ENCODE measurements at places on chromosomes 1 and 21. TPM values are rescaled to one million over a fixed set of nuclear protein-coding genes. Genes with fewer than 3 reads are reported as not detected.

HEYL gene
- not detected for total RNA-seq

IL12RB2 gene
- total RNA-seq, result not detected

HPDL gene
- 0.56 TPM for total RNA-seq

SLC5A9 gene
- not detected for total RNA-seq

OLIG2 gene
- total RNA-seq, result not detected

LRRC8C gene
- total RNA-seq, result 12.9 TPM

UBXN10 gene
- not detected for total RNA-seq

MAGOH gene
- total RNA-seq, result 3.8 TPM

SRRM1 gene
- total RNA-seq, result 24.2 TPM

- no peak for DNase-seq
Measured at GRCh38 chr1:76294482-76295194, 220.1 kb downstream of the ST6GALNAC3 start.

DNA sequence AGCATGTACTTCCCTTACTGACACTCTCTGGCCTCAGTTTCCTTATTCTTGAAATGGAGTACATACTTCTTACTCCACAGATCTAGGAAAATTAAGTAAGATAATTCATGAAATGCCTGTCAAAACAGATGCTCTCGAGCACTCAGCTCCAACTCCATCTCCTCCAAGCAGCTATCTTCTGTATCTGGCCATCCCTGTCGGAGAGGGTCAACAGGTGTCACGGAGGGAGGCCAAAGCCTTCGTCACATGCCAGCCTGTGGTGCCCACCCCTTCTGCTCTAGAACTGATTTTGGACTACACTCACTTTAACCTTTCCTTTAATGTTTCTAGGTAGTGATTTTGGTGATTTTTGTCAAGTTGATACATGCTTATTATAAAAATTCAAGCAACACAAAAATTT lies 18.8 kb upstream of the PKP1 start:
- DNase-seq, result no peak

DNA sequence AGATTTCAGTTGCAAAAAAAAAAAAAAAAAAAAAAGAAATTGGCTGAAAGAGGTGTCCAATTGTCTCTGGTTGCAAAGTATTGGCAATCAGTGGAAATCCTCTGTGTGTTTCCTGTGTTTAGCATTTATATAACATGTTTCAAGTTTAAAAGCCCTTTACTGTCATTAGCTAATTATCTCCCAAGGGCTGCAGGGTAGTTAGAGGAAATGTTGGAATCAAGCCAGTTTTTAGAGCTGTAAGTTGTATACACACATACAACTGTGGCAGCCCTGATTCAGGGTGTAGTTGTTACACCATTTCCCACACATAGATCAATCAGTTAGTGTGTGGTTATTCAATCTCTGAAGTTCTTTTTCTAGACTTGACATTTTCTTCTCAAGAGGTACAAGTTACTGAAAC lies 8.9 kb upstream of the ZNF326 start:
- no peak for DNase-seq

- DNase-seq, result no peak
Measured at GRCh38 chr1:236535662-236536161, 11.9 kb downstream of the LGALS8 start.

DNA sequence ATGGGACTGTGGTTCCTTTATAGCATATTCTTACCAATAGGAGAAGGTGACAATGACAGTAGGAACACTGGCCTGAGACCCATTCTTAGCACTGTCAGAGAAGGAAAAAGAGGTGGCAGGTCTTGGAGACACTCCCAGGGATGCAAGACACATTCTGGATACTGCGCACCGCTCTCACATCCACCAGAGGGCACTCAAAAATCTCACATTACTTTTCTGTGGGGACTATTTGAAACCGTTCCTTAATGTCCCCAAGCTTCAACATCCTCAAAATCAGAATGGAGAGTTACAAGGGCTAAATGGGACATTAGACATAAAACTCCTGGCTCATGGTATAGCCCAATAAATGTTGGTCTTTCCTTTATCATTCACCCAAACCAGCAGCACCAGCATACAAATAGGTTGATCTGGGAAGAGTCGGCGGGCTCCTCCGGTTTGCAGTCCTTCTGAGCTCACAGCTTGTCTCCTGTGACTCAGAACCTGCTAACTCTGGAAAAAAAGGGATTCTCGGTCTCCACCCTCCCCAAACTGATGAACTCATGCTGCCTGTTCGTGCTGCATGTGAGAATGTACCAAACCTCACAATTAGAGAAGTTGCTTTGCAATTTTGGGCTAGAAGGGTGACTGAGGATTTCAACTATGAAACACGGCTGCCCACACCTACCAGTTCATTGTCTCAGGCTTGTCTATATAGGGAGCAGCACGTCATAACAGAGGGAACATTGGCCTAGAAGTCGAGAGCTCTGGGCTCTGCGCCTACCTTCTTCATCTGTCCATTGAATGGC lies 40.2 kb downstream of the IL12RB2 start:
- peak; percentile 61 for DNase-seq

GRCh38 chr1:31627301-31627929 lies 9.9 kb downstream of the HCRTR1 start:
- no peak for DNase-seq

DNA sequence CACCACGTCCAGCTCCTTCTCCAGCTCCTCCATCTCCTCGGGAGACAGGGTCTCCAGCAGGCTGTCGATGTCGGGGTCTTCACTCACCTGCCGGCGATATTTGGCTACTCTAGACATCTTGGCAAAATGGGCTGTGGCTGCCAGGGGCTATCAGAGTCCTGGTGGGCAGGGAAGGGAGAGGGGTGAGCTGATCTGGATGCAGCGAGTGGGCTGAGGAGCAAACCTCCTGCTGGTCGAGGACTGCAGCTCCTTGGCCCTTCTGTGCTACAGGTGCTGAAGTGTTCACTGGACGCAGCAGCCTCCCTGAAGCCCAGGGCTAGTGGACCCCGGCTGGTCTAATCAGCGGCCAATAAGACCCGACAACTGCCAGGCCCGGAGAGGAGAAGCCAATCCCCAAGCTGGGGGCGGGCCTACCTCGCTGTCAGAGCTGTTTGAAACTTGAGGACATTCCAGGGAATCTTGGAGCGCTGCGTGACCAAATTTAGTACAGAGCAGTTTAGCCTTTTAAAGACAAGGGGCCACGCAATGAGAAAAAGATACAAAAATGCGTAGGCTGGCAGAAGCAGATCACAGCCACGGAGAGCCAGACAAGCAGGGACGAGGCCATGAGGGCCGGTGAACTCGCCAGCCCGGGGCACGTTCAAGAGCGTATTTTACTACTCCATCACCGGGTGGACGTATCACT lies at the start of gene LMOD1:
LMOD1 (minus strand) TSS at position 325 of the 685 bp plus-strand sequence; CDS start at position 117, 208 bp downstream.
- peak; percentile 98 for DNase-seq

DNA sequence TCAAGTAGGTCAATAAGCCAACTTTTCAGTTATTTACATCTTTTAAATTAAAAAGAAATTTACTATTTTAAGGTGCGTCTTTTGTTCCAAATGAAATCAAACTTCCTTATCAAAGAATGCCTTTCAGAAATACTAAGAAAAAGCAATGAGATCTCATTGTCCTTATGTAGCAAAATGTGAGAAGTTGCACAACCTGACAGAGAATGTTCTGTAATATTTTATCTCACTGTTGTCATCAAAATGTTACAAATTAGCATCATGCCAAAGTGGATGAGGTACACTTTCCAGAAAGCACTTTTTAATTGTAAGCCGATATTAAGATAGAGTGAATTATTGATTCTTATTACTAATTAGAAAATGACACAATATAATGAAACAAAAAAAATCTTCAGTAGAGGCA lies 50.4 kb downstream of the KCNT2 start:
- no peak for DNase-seq

DNA sequence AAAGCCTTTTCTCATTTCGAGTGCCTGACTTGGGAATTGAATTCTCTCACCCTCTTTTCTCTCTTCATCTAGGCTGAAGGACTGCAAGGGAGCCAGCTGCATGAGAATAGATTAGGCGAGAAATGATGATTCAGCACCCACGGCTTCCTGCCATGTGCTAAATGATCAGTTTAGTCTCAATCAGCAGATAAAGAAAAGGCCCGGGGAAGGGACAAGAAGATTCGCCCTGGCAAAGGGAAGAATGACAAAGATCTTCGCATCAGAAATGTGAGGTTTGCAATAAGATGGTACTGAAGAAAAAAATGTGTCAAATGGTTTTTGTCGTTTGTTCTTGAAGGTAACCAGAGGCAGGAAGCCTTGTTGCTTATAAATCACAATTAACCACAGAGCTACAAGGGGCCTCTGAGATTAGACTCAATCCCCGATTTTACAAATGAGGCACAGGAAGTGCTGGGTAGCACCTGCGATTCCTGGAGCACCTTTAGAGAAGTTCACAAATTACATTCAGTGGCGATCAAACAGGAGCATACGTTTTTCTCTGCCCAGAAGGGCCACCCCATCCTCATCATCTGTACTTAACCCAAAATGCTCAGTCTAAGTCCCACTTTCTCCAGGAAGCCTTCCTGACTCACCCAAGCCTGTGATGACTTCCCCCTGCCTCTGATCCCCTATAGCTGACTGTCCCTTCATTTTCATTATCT lies 183.4 kb downstream of the ZNF281 start:
- peak; percentile 30 for DNase-seq

DNA sequence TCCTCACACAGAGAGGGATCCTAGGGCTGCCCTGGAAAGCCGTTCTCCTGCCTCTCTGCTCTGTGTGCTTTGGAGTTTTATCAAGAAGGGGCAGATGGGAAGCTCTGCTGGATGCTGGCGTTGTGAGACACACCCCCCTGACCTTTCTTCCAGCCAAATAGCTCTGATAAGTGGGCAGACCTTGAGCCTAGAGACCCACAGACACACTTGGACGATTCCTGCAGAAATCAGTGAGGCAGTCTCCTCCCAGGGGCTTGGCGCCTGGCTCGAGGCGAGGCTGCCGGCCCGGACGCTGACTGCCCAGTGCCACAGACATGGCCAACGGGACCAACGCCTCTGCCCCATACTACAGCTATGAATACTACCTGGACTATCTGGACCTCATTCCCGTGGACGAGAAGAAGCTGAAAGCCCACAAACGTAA lies at the start of gene MRAP:
MRAP (plus strand) TSS at position 198 of the 424 bp plus-strand sequence; CDS start at position 315, 117 bp downstream.
- DNase-seq, result no peak

GRCh38 chr1:243354511-243355153 lies 98.8 kb downstream of the SDCCAG8 start:
- DNase-seq, result peak; percentile 21

DNA sequence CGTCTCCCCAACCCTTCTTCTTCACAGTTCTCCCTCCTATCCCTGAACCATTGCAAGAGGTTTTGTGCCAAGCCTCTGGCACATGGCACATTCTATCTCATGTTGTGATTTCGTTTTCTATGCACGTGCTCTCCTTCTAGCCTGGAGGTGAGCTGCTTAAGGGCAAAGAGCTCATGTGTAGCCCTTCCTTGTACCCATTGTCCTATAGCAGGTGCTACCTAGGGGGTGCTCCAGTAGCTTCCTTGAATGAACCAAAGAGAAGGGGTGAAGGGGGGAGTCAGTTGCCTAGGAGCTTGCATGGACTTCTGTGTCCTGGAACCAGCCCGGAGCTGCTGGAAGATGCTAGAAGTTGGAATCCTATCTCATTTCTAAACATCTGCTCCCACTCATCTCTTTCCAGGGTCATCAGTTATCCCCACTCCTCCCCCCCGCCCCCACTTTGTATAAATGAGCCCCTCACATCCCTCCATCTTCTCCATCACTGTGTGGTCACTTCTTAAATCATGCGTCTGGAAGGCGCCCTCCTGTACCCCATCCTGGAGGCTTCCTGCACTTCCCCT lies 535 bp upstream of the DISC1 start:
- DNase-seq, result no peak

- DNase-seq, result no peak
Measured at GRCh38 chr1:180029524-180030135, 75.0 kb downstream of the CEP350 start.

- no peak for DNase-seq
Measured at GRCh38 chr1:180522213-180522515, 19.8 kb upstream of the ACBD6 start.

DNA sequence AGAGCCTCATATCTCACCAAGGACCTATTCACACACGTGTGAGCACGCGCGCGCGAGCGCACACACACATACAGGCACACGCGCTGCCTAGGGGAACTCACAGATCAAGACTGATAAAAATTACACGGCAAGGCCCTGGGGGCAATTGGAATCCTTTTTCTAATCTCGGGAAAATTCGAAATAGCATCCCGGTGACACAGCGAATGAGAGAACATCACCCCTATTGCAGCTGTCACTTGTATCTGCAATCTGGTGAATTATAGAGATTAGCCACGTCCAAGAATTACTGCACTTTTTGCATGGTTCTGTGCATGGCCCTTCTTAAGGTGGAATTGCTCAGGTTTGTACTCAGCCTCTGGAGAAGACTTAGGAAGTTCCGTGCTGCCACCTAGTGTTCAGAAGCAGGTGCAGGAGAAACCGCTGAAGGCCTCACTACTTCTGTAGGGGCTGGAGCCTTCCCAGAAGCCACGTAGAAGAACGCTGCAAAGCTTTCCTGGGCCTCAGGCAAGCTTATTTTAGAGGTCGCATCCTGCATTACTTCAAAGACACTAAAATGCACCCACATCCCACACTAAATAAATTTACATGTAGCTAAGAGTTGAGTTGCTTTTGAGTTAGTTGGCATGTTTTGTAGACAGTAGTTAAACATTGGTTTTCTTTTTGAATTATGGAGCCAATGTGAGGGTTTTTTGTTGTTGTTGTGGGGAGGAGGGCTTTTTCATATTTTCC lies 229.2 kb upstream of the CAMK1G start:
- DNase-seq, result peak; percentile 92

- DNase-seq, result peak; percentile 79
Measured at GRCh38 chr1:168082008-168082876, 54.5 kb downstream of the GPR161 start.

DNA sequence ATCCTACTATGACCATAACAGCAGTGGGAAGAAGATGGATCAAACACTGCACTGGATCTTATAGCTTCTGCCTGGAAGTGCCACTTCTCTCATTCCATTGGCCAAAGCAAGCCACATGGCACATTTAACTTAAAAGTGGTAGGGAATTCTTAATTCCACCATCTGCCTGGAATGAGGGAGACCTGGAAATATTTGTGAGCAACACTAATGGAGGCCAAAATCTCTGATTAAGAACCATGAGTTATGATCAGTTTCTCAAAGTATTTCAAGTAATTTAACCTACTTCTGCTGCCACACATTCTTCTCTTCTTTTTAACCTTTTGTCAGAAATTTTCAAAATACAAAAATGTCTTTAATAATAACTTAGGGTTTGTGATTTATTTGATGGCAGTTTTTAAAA lies 154.0 kb upstream of the C1orf87 start:
- DNase-seq, result no peak

DNA sequence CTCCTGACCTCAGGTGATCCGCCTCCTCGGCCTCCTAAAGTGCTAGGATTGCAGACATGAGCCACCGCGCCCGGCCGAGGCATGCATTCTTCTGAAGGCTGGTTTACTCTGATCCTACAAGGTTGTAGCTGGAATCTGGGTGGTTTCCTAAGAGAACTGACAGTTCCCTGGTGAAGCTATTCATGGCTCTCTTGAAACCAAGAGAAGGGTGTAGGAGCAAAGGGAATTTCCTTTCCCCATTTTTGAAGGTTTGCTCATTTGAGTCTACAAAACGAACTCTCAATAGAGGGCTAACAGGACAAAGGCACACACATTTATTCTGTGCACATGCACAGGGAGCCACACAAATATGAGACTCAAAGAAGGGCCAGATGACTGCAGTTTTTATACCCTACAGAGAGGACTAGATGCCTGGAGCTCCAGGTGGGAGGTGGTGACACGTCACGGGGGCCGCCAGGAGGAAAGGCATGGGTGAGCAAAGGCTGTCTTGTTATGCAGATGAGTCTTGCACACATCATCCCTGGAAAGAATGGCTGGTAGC lies 49.5 kb upstream of the ERRFI1 start:
- peak; percentile 30 for DNase-seq
